ENCODE measurements at places on chromosomes 4 and X.

DNA sequence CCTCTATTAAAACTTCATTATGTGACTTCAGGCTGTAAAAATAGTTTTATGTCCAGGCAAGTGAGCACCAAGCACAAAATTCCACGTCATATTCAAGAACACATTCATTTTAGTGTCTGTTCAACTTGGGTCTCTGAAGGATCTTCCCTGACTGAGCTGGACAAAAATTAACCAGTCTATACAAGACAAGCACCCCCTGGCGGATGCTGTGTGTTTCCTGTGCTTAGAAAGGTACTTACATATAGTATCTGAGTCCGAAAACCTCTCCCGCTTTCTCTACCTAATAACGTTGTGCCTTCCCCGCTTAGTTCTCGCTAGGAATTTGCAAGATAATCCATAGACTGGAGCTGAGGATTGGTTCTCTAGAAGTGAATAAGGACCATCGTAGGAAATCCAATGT lies 2214.5 kb upstream of the TENM3 start:
- no peak for DNase-seq

DNA sequence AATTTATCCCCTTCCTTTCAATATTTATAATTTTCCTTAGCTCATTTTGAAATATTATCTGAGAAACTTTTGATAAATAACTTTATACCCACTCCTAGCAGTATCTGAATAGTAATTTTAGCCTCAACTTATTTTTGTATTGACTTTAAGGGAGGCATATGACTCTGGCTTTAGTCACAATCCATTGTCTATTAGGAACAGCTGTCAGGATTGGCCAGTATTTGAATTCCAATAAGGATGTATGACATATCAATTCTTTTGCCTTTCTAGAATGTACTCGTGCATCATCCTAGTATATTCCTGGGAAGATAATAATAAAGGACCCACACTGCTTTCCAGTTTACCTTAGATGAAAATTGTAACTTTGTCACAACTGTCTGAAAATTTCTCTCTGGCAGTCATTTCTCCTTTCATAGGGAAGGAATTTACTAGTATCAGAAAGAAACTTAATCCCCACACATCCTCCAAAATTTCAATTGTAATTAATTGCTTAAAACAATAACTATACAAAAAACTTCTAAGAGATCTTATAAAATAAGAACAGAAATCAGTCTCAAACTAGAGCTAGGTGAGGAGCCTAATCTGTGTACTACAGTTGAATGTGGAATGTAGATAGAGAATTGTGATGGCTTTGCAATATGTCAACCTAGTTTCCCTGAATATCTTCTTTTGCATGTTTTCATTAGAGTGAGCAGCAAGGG lies 121.0 kb upstream of the EPHA5 start:
- DNase-seq = no peak

DNA sequence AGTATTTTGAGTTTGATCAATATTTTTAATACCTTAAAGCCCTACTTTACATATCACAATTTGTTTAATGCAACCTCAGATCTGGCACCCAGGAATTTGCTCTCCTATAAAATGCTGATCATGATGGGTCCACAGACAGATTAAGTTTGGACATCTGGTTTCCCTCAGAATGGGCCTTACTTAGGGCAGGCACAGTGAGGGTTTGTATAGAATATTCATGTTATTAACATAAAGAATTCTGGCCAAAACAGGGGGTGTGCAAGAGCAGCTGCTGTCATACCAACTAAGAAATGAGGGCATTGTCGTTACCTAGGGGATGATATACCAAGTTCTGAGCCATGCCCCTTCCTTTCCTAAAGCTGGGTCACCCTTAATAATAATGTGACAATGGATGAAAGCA lies 37.5 kb upstream of the CENPU start:
- DNase-seq = no peak

- DNase-seq = no peak
Observed at GRCh38 chr4:25351777-25352416, 25.2 kb upstream of the ANAPC4 start.

GRCh38 chr4:3420956-3421355 lies 20.8 kb upstream of the HGFAC start:
- DNase-seq = no peak

- DNase-seq = no peak
Observed at GRCh38 chr4:78720994-78721677, 55.0 kb upstream of the BMP2K start.

- no peak for DNase-seq
Observed at GRCh38 chr4:119317990-119318389, 3.9 kb downstream of the FABP2 start.

- DNase-seq = no peak
Observed at GRCh38 chr4:159435561-159436023, 332.7 kb downstream of the RAPGEF2 start.

DNA sequence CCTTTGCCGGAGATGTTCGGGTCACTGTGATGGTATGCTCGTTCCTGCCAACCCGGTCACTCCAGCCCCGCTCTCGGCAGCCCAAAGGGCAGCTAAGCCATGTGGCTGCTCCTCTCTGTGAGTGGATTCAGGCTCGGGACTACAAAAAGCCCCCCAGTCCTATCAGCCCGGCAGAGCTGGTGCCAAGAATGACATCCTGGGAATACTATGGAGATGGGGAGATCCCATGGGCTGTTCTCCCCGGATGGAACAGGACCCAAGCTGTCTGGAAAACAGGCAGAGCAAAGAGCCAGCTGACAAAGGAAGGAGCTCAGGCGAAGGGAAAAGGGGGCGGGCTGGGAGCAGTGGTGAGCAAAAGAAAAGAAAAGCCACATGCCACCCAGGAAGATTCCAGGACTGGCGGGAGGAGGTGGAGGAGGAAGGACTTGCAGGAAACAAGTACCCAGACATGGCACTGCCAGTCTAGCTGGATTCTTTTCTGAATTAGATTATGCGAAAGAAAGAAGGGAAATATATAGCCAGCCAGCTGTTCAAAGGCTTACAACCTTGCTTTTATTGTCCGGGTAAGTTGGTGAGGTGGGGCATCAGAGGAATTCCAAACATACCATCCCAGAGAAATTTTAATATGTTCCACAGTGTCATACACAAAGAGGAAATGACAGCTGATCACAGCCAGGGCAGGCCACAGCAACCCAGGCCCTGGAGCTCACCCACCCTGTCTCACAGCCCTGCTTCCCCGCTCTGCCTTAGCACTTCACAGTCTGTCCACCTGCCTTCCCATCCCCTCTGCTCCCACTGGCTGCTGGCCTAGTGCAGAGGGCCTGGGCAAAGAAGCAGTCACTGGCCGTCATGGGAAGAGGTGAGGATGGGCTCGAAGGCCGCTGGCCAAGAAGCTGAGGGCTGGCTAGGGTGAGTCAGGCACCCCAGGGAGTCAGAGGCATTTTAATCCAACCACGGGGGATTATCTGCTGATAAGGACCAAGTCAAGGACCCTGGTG lies 3.4 kb downstream of the NDP start:
- DNase-seq = no peak

- peak; percentile 58 for DNase-seq
Observed at GRCh38 chr4:68373513-68373912, 23.6 kb upstream of the YTHDC1 start.

GRCh38 chr4:113101669-113102068 lies 52.2 kb downstream of the ANK2 start:
- no peak for DNase-seq

GRCh38 chrX:66553973-66554372 lies 84.9 kb downstream of the EDA2R start:
- DNase-seq = no peak

DNA sequence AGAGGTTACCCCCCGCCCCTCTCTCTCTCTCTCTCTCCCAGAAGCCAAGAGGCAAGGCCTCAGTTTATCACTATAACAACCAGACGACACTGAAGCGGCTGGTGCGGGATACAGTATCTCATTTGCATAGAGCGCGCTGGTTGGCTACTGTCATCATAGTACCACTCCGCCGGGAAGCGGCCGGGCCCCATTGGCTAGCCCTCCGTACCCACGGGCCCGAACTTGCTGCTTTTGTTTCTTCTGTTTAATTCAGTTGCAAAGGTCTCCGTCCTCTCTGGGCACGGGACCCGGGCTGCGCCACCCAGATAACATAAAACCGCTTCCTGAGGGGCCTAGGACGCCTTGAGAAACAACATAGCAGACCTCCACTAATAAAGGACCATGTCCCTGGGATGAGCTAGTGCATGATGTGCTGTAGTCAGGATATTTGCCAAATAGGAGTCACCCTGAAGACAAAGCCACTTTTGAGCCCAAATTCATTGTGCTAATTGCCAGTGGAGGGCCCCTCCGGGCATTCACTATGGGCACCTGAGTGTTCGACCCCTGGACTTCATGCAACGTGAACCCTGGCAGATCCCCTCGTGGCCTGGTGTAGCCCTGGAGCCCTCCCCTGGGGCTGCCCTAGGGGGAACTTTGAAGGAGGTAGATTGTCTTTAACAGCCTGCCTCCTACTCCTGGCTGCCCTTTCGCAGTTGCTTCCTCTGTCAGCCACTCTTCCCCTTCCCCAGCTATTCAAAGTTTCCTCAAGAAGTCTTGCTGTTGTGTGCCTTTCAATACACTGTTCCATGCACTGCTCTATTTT lies at the start of gene PCYT1B:
Gene PCYT1B, minus strand, starts transcription at position 91 of the 802 bp plus-strand sequence. CDS start 242 bp downstream, outside the sequence.
- no peak for DNase-seq
